Glomerular endothelial cell (primary cell): ENCODE measurements at places on chromosomes 3 and 15. TPM values are rescaled to one million over a fixed set of nuclear protein-coding genes. Genes with fewer than 3 reads are reported as not detected.

The GRK7 gene
- total RNA-seq: not detected in 2 replicates

The GOLGA8R gene
- 1.1 and 1.5 TPM in 2 replicates for total RNA-seq

The ERC2 gene
- total RNA-seq: 0.19 and 1.3 TPM in 2 replicates

The PTPN23 gene
- total RNA-seq: 50.8 and 231 TPM in 2 replicates

The ERICH6 gene
- not detected in 2 replicates for total RNA-seq

The GOLGA8N gene
- total RNA-seq: 2.0 and 2.4 TPM in 2 replicates

The PDE8A gene
- total RNA-seq: 24.3 and 38.5 TPM in 2 replicates

The SAXO2 gene
- total RNA-seq: not detected in 2 replicates

The IL5RA gene
- total RNA-seq: not detected in 2 replicates

The MESP2 gene
- total RNA-seq: 0.15 TPM in 1 of 2 replicates, not detected in the other

The C3orf33 gene
- 2.5 and 2.9 TPM in 2 replicates for total RNA-seq

The PLAAT1 gene
- 5.2 and 7.3 TPM in 2 replicates for total RNA-seq

The PDZRN3 gene
- total RNA-seq: 0.76 TPM in 1 of 2 replicates, not detected in the other

The ROBO2 gene
- 0.35 TPM in 1 of 2 replicates, not detected in the other for total RNA-seq

The MED12L gene
- total RNA-seq: 0.05 and 0.29 TPM in 2 replicates

The APEH gene
- total RNA-seq: 58.5 and 73.2 TPM in 2 replicates

The FILIP1L gene
- 54.9 and 70.8 TPM in 2 replicates for total RNA-seq

The HTR3E gene
- total RNA-seq: not detected in 2 replicates

The MESP1 gene
- total RNA-seq: 0.58 and 1.5 TPM in 2 replicates

The EPHB3 gene
- total RNA-seq: 0.06 and 0.19 TPM in 2 replicates

The EIF4E3 gene
- 4.2 and 4.7 TPM in 2 replicates for total RNA-seq

The SOX14 gene
- not detected in 2 replicates for total RNA-seq

The GPR149 gene
- not detected in 2 replicates for total RNA-seq

The SCN5A gene
- 3.1 and 5.2 TPM in 2 replicates for total RNA-seq

The LRRC28 gene
- total RNA-seq: 24.4 and 27.1 TPM in 2 replicates

The HIGD2B gene
- total RNA-seq: not detected in 2 replicates

The CCDC33 gene
- total RNA-seq: not detected in 2 replicates

The GTPBP8 gene
- 14.4 and 15.3 TPM in 2 replicates for total RNA-seq

The PLSCR4 gene
- 56.9 and 61.9 TPM in 2 replicates for total RNA-seq

The CCR3 gene
- total RNA-seq: not detected in 2 replicates
